ENCODE measurements at places on chromosomes 12 and 14.

- DNase-seq = no peak
These were observed 14.3 kb upstream of the FBXL14 start for GRCh38 chr12:1608713-1609119.

DNA sequence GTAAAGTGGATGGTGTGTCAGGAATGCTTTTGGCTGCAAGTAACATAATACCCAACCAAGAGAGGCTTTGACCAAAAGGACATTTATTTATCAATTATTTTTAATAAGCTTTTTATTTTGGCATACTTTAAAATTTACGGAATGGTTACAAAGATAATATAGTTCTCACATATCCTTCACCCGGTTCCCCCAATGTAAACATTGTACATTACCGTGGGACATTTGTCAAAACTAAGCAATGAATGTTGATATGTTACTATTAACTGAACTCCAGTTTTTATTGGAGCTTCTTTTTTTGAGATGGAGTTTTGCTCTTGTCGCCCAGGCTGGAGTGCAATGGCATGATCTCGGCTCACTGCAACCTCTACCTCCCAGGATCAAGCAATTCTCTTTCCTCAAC is 23.0 kb downstream of the CCDC63 start:
- no peak for DNase-seq

- DNase-seq = no peak
These were observed 7.2 kb upstream of the RBM19 start for GRCh38 chr12:113973109-113973904.

- peak; percentile 18 for DNase-seq
These were observed 6.6 kb downstream of the FOXG1 start for GRCh38 chr14:28773176-28773575.

- DNase-seq = no peak
These were observed 1.5 kb upstream of the FBRSL1 start for GRCh38 chr12:132488127-132489077.
